NCI-H1092 (cell line): ENCODE measurements at places on chromosomes 4 and X.

- DNase-seq: no peak
Observed at GRCh38 chrX:47749185-47749967, 87.3 kb upstream of the ZNF81 start.

DNA sequence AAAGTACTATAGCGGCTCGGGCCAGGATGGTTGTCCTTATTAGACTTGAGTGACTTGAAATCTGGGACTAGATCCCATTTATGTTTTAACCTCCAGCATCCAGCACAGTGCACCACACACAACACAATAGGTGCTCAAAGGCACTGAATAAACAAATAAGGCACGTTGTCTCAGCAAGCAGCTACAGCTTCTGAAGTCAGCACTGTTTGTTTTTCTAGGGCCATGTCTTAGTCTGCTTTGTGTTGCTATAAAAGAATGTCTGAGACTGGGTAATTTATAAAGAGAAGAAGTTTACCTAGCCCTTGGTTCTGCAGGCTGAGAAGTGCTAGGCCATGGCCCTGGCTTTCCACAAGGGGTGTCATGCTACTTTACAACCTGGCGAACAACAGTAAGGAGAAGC is 102.1 kb upstream of the LNX1 start:
- DNase-seq: no peak

- DNase-seq: no peak
Observed at GRCh38 chrX:42948723-42949657, 171.0 kb upstream of the PPP1R2C start.

DNA sequence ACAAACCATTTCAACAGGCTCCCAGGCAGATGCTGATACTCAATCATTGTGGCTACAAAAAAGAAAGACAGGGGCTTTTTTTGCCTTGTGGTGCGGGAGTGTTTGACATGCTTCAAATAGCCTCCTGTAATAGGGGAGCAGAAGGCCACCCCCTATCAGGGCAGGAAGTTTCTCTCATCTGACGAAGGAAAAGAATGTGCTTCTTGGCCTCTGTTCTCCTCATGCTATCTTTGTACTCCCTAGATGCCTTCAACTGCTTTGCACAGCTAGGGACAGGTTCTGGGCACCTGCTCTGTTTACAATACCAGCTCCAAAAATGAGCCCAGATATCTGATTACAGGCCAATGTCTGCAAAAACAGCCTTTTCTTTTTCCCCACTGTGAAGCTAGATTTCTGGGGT is 391.1 kb downstream of the STIM2 start:
- no peak for DNase-seq

GRCh38 chr4:152188801-152189200 is 347.1 kb downstream of the FBXW7 start:
- no peak for DNase-seq

DNA sequence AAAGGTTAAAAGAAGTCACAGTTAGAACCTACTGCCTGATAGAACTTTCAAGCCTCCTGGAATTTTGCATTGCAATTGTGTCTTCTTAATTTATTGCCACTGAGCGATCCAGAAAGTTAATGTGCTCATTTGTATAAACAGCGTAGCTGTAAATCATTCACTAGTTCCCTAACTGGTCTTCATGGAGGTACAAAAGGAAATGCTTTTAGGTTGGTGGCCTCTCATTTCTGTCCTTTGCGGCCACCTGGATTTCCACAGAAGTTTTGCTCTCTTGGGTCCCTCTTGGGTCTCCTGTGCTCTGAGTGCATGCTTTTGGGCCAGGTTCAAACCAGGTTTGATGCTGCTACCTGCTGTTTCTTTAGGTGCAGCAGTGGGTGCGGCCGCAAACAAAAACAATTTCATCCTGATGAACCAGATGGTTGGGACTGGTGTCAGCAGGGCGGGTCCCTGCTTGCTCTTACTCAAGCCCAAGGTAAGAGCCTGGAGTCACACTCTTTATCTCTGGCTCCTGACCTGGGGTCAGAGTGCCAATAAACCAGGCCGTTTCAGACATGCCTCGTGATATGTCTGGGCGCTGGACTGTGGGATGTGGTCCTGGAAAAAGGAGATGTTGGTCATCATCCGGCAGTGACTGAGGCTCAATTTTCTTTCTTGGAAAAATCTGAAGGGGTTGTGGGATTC is 270.1 kb downstream of the PTTG2 start:
- DNase-seq: no peak

- no peak for DNase-seq
Observed at GRCh38 chrX:96314985-96315384, 369.7 kb upstream of the DIAPH2 start.
